ENCODE measurements at places on chromosomes 16 and 17. TPM values are rescaled to one million over a fixed set of nuclear protein-coding genes. Genes with fewer than 3 reads are reported as not detected.
A peak's percentile ranks its signal among the peaks of the same experiment; 100 is the strongest.

The KRT12 gene
- 0.63 TPM for total RNA-seq

The APRT gene
- total RNA-seq = 62.1 TPM

DNA sequence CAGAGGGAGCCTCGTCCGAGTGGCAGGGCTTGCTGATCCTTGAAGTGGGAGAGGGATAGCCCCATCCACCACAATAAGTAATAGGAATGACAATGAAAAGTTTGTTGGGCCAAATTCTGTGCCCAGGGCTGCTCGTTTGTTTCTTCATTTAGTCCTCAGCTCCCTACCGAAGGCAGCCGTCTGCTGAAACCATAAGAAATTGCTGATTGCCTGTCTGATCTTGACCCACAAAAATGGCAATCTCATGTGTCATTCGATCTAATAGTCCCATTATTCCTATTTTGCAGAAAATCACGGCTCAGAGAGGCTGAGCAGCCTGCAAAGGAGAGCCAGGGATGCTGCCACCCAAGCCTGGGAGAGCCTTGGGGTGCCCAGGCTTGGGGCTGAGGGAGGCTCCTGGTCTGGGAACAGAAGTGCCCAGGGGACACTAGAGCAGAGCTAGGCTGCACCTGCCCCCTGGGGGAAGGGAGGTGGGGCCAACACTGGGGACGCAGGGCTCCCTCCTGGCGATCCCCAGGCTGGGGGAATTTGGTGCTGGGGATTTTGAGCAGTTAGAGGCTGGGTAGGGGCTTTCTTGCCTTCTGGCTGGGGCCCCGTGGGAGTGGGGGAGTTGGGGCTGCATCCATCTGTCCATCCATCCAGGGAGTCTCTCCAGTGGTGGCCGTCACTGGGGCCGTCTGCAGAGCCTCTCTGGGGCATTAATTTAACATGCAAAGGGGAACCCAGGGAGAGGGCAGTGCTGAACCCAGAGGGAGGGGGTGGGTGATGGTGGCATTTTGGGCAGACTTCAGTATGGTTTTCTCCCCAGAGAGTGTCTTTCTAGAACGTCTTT, 53.5 kb downstream of the SOCS1 start:
- H3K36me3 ChIP-seq = no peaks in the 10 kb centered on the region
- DNase-seq = no peak
- no peak overlapping the region for H3K4me3 ChIP-seq

DNA sequence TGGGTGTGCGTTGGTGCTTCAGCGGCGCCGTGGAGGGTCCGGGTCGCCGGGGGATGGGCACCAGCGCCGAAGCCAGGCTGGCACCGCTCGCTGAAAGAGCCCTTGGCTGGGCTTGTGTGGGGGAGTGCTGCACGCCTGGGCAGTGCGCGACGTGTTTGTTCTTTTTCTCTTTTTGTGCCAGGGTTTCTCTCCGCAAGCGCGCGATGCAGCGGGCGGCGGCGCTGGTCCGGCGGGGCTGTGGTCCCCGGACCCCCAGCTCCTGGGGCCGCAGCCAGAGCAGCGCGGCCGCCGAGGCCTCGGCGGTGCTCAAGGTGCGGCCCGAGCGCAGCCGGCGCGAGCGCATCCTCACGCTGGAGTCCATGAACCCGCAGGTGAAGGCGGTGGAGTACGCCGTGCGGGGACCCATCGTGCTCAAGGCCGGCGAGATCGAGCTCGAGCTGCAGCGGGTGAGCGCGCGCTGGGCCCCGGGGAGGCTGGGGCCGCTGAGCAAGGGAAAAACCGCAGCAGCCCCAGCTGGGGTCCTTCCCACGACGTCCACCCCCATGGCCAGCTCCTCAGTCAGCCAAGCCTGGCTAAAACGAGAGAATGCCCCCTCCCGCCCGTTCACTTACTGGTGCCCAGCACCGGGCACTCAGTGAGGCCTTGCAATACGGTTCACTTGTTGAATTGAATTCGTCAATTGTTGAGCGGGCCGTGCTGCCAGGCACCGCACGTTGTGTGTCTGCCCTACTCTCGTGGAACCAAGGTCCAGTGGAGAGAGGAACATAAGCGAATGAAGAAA, 541 bp downstream of the GPT2 start:
- no peaks in the 10 kb centered on the region for H3K36me3 ChIP-seq
- no peak for DNase-seq
- H3K4me1 ChIP-seq = peaks cover 18% of the 10 kb centered on the region
- H3K27ac ChIP-seq = peak overlapping the region; percentile 65
- H3K27me3 ChIP-seq = no peaks in the 10 kb centered on the region

GRCh38 chr16:85051067-85051581, 23.5 kb downstream of the KIAA0513 start:
- H3K27me3 ChIP-seq = no peaks in the 10 kb centered on the region
- H3K4me1 ChIP-seq = peaks cover 40% of the 10 kb centered on the region
- DNase-seq = no peak
- H3K27ac ChIP-seq = peak overlapping the region; percentile 64
- no peaks in the 10 kb centered on the region for H3K36me3 ChIP-seq
- H3K4me3 ChIP-seq = no peak overlapping the region

- DNase-seq = no peak
- no peaks in the 10 kb centered on the region for H3K27me3 ChIP-seq
- no peaks in the 10 kb centered on the region for H3K36me3 ChIP-seq
- no peak overlapping the region for H3K4me3 ChIP-seq
- H3K27ac ChIP-seq = no peak overlapping the region
- H3K4me1 ChIP-seq = no peaks in the 10 kb centered on the region
Measured at GRCh38 chr17:58375256-58375655, 23.3 kb upstream of the SUPT4H1 start.

GRCh38 chr17:43018008-43018853, 4.0 kb downstream of the VAT1 start:
- H3K27me3 ChIP-seq = no peaks in the 10 kb centered on the region
- H3K27ac ChIP-seq = no peak overlapping the region

- H3K27me3 ChIP-seq = no peaks in the 10 kb centered on the region
- H3K27ac ChIP-seq = peak overlapping the region; percentile 61
Measured at GRCh38 chr16:70691223-70692129, 5.6 kb upstream of the MTSS2 start.

GRCh38 chr16:82031116-82032084, 3.7 kb upstream of the HSD17B2 start:
- no peaks in the 10 kb centered on the region for H3K27me3 ChIP-seq
- no peaks in the 10 kb centered on the region for H3K4me1 ChIP-seq
- H3K4me3 ChIP-seq = no peak overlapping the region
- H3K36me3 ChIP-seq = no peaks in the 10 kb centered on the region
- H3K27ac ChIP-seq = no peak overlapping the region

- H3K4me1 ChIP-seq = peaks cover 10% of the 10 kb centered on the region
- no peaks in the 10 kb centered on the region for H3K27me3 ChIP-seq
- no peaks in the 10 kb centered on the region for H3K36me3 ChIP-seq
- no peak overlapping the region for H3K27ac ChIP-seq
Measured at GRCh38 chr17:32498391-32498790, 11.6 kb downstream of the CDK5R1 start.

- H3K27ac ChIP-seq = no peak overlapping the region
- H3K36me3 ChIP-seq = no peaks in the 10 kb centered on the region
- no peaks in the 10 kb centered on the region for H3K4me1 ChIP-seq
Measured at GRCh38 chr17:13729466-13730134, 127.9 kb upstream of the HS3ST3A1 start.

DNA sequence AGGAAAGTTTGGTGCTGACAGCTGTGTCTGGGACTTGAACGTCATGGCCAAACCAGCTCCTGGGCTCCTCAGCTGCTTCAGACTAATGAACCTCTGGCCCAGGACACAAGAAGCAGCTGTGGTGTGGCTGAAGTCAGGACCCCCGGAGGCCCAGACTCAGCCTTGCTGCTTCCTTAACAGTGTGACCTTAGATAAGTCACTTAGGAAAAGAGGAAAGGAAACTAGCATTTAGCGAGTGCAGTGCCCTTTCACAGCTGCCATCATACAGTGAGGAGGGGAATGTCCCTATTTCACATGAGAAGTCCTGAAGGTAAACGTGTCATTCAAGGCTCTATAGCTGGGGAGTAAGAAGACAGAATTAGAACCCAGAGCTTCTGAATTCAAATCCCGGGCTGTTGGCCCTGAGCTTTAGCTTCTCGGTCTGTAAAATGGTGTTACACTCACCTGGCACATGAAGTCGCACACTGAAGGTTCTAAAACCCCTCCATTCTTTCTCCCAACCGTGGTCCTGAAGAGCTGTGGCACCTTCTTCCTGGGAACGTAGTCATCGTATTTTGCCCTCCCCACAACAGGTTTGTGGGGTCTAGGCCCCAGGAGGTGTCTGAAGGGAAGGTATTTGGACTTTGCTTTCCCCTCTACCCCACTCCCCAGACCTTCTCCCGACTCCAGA, 910 bp upstream of the RAMP2 start:
- no peak for DNase-seq
- no peaks in the 10 kb centered on the region for H3K27me3 ChIP-seq
- H3K36me3 ChIP-seq = no peaks in the 10 kb centered on the region
- peak overlapping the region; percentile 69 for H3K27ac ChIP-seq

DNA sequence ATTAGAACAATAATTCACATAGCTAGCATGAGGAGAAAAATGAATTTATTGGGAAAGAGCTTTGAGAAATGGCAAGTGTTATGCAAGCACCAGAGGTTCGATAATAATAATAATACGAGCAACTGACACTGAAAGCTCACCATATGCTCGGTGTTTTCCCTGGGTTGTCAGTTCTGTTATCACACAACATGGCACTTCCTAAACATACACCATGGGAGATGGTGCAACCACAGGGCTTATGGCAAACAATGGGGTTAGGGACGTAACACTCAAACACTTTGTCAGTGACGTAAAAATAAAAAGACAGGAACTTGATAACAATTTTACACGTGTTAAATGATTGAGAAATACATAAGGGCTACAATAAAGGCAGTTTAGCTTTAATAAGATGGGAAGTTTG, 23.7 kb downstream of the OR1D5 start:
- H3K36me3 ChIP-seq = no peaks in the 10 kb centered on the region
- no peaks in the 10 kb centered on the region for H3K4me1 ChIP-seq
- H3K27me3 ChIP-seq = no peaks in the 10 kb centered on the region
- no peak overlapping the region for H3K4me3 ChIP-seq
- no peak for DNase-seq
- H3K27ac ChIP-seq = no peak overlapping the region
